ENCODE measurements at places on chromosomes 1 and 21.

- no peak for DNase-seq
Measured at GRCh38 chr1:162265983-162266382, 110.7 kb downstream of the SPATA46 start.

GRCh38 chr1:208071435-208072031 lies 160.6 kb upstream of the CD34 start:
- DNase-seq: no peak

- DNase-seq: no peak
Measured at GRCh38 chr1:23477359-23478144, 6.4 kb downstream of the ASAP3 start.

- no peak for DNase-seq
Measured at GRCh38 chr1:235107368-235108184, 21.1 kb downstream of the TOMM20 start.

DNA sequence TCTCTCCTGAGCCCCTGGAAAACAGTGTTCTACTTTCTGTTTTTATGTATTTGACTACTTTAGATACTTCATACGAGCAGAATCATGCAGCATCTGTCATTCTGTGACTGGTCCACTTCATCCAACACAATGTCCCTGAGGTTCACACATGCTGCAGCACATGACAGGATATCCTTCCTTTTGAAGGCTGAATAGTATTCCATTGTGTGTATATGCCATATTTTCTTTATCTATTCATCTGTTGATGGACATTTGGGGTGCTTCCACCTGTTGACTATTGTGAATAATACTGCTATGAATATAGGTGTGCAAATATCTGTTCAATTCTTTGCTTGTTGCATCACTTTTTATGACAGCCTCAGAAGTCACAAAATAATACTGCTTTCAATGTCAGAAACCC lies 55.8 kb downstream of the SH3GLB1 start:
- no peak for DNase-seq

- no peak for DNase-seq
Measured at GRCh38 chr21:24171736-24172135, 1435.5 kb downstream of the MRPL39 start.

- no peak for DNase-seq
Measured at GRCh38 chr21:43667191-43667904, 8.0 kb downstream of the RRP1B start.

DNA sequence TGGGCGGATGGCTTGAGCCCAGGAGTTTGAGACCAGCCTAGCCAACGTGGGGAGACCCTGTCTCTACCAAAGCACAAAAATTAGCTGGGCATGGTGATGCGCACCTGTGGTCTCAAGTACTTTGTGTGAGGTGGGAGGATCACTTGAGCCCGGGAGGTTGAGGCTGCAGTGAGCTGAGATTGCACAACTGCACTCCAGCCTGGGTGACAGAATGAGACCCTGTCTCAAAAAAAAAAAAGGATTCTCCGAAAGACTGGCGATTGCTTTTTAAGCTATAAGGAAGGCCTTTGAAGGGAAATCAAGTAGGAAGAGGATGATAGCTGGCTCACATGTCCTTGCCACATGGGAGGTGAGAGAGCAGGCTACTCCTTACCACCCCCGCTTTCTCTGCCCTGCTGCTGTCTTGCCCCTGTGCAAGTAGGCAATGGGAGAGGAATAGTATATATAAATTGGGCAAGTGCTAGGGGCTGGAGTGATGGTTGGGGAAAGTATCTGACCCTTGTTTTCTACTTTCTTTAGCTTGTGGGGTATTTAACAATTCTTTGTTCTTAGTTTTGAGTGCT lies 3.8 kb upstream of the LAMTOR5 start:
- DNase-seq: no peak

DNA sequence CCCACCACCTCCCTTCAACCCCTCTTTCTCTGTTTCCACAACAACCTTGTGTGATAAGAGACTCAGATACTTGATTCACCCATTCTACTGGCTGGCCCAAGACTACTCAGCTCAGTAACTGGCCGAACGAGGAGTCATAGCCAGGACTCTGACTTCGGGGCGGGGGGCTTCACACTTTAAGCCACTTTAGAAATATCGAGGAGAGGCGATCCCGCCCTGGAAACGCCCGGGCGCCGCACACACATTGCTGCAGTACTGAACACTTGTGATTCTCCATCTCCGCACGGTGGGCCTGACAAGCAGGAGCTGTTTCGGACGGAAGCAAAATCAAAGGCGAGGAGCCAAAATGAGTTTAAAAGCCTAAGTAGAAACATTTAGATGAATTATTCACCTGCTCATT lies 182.1 kb downstream of the NPHP4 start:
- no peak for DNase-seq

- no peak for DNase-seq
Measured at GRCh38 chr21:41630249-41630648, 122.3 kb upstream of the TMPRSS2 start.

- no peak for DNase-seq
Measured at GRCh38 chr1:205810448-205811157, 2.4 kb downstream of the SLC41A1 start.

DNA sequence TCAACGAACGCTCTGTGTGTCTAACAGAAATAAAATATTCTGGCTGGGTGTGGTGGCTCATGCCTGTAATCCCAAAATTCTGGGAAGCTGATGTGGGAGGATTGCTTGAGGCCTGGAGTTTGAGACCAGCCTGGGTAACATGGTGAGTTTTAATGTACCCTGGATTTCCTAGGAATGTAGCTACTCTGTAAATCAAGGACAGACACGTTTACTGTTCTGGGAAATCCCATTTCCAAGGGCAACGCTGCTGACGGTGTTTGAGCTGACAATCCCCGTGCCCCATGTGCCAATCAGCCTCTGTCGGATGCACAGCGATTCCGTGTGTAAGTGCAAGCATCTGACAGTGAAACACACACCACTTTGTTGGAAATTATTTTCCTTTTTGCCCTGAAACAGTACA lies 8.0 kb downstream of the CORT start:
- no peak for DNase-seq

DNA sequence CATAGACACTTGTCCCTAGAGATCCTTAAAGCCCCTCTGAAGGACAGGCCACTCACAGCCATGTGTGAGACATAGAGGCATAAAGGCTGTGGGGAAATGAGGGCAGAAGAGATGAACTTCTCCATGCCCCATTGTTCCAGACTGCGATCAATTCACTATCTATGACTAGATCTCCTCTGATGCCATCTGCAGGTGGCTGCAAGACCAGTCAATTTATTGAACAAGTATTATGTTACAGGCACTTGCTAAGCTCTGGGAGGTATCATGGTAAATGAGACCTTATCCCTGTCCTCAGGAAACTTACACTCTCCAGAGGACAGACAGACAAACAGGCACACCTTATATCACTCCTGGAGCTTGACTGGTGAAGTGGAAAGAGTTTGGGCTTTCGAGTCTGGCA lies 22.9 kb downstream of the UBIAD1 start:
- no peak for DNase-seq

DNA sequence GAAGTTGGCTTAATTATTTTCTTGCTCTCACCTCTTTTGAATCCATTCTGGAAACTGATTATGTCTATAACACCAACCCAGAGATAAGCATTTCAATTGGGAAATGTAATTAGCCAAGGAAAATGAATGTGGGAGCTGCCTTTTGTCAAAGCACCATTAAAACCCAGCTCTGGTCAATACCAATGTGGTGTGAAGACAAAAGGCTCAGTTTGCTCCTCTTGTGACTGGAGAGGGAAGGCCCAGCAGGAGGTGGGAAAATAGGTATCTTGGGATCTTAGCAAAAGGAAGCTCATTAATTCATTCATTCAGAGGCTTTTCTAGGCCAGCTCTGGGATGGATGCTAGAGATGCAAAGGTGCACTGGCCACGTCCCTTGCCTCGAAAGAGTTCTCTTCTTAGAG lies 75.0 kb upstream of the SELENON start:
- no peak for DNase-seq

DNA sequence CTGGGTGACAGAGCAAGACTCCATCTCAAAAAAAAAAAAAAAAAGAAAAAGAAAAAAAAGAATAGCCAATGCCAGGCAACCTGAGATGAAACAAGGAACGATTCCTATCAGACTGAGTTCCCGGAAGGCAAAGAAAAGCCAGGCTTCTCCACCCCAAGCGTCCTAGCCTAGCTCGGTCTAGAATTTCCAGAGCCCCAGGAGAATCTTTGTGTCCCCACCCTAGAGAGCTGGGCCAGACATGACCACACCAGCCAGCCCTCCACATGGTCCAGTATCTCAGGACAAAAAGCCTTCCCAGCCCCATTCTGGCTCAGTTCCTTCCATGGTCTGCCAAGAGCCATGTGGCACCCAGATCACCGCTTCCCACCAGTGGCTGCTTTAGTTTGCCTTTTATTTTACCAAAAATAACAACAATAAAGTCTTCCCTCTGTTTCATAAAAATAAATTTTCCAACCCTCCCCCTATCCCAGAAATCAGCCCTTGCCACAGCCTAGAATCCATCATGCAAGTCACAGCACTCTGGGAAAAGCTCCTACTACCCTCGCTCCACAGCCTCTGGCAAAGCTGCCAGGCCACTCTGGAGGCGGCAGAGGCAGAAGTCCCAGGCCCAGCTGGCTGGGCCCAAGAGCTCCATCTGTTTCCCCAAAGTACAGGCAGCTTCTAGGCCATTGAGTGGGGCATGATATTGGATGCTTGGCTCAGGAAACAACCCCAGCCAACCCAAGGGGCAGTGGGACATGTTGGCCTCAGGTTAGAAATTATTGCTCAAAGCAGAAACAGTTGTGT lies 3.5 kb upstream of the MKNK1 start:
- DNase-seq: no peak

DNA sequence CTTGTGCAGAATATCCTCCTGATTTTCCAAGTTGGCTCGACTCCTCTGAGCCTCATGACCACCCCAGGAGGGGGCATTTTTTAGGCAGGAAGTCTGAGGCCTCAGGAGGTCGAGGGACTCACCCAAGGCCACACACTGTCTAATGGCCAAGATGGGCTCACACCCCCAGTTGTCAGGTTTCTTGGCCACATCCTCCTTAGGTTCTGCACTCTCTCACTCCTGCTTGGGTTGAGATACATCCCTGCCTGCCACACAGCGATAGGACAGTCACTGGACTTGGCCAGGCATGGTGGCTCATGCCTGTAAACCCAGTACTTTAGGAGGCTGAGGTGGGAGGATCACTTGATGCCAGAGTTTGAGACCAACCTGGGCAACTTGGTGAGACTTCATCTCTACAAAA lies 4.6 kb downstream of the CA6 start:
- no peak for DNase-seq

All from hematopoietic multipotent progenitor cell treated with erythropoietin and hydrocortisone succinate and interleukin-3 and kit ligand, for 17 days (in vitro differentiated cells).